NCI-H82 (cell line): ENCODE measurements at places on chromosomes 1 and 21.

- peak; percentile 63 for DNase-seq
These were observed 20.7 kb downstream of the METTL13 start for GRCh38 chr1:171802207-171802606.

GRCh38 chr21:44927587-44928461 lies 7.1 kb upstream of the ITGB2 start:
- no peak for DNase-seq

DNA sequence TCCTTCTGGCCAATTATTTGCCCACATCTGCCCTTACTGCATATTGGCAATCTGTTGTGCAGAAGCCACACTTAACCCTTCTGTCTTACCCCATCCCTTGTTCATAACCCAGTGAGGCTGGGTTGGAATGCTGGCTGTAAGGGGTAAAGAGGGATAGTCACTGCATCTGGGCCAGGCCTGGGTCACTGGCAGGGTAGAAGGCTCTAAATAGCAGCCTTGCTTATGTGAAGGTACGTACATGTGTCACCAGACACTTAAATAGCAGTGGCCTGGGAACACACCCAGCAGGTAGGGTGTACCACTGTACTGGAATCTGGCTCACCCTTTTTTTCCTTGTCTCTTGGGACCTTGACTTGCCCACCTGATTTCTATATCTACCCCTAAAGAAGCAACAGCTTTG lies 9.9 kb upstream of the TARS2 start:
- DNase-seq = peak; percentile 73

- DNase-seq = no peak
These were observed 211.8 kb downstream of the MATN1 start for GRCh38 chr1:30511563-30511962.

DNA sequence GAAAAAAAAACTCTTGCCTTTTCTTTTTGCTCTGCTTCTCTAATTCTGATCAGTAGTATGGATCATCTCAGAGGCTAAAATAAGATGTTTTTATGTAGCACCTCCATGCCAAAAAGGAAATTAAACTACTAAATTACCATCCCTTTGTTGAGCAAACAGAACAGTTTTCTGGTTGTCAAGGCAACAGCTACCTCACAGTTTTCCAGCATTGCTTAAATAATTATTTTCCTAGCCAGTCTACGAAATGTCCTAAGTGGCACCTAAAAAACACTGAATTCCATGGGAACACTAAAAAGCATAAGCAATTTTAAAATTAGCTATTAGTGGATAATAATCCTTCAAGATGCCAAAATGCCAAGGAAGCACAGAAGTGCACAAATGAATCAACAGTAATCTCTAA lies 61.7 kb downstream of the ARID4B start:
- no peak for DNase-seq

GRCh38 chr1:4684136-4684535 lies 29.7 kb downstream of the AJAP1 start:
- DNase-seq = no peak
